ENCODE measurements at places on chromosomes 3 and 15.

DNA sequence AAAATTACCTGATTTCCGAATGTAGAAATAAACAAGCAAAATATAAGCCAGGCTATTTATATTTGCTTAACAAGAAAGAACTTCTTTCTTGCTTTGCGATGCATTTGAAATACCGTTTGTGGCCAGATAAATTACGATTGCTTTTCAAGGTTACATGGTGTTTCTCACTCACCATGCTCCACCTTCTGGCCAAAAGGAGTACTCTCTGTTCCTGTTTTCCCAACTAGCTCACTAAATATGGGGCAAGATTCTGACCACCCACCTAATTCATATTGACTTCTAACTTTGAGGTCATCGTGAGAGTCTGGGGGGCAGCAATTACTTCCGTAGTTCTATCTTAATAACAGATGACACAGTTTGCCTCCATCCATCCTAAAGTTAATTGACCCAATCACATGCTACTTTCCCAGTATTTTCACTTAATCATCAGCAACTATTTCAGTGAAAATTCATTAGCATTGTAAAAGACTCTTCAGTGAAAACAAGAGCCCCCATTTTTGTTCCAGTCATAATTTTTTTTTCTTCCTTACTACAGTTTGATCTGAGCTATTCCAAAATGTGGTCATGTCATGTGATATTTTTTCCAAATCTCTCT is 25.9 kb downstream of the ACP3 start:
- DNase-seq, result peak; percentile 23

GRCh38 chr3:123353850-123354233 is 95.0 kb downstream of the ADCY5 start:
- DNase-seq, result no peak

DNA sequence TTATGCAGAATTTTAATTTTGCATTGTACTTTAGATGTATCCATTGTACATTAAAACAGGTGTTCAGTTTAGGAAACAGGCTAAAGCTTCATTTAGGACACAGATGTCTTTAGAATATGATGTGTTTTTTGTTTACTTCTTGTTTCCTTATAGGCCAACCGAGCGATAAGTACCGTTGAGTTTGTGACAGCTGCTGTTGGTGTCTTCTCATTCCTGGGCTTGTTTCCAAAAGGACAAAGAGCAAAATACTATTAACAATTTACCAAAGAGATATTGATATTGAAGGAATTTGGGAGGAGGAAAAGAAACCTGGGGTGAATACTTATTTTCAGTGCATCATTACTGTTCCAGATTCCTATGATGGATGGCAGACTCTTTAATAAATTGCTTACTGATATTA is 29.4 kb downstream of the PLAAT1 start:
- no peak for DNase-seq

- no peak for DNase-seq
Measured at GRCh38 chr15:60529332-60529731, 50.4 kb upstream of the ICE2 start.

GRCh38 chr3:183317271-183317670 is 64.2 kb downstream of the B3GNT5 start:
- no peak for DNase-seq

DNA sequence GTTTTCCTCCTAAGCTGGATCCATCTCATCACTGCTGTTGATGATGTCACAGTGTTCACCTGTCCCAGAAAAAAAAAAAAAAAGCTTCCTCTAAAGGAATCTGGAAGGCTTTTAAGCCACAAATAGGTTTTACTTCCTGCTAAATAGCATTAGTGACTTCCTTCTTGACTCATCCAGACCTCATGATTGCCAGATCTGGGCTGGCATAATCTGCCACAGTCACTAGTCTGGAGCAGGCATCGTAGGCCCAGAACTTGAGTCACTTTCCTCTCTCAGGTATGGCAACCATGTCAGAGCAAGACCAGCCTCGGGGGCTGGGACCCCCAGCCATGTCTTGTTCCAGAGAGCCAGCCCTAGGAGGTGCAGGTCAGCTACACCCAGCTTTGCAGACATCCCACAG is 266.5 kb upstream of the CADM2 start:
- DNase-seq, result no peak

- DNase-seq, result no peak
Measured at GRCh38 chr3:198090795-198091332, 130.8 kb downstream of the LMLN start.

GRCh38 chr3:23952646-23953045 is 7.6 kb downstream of the NR1D2 start:
- DNase-seq, result no peak

DNA sequence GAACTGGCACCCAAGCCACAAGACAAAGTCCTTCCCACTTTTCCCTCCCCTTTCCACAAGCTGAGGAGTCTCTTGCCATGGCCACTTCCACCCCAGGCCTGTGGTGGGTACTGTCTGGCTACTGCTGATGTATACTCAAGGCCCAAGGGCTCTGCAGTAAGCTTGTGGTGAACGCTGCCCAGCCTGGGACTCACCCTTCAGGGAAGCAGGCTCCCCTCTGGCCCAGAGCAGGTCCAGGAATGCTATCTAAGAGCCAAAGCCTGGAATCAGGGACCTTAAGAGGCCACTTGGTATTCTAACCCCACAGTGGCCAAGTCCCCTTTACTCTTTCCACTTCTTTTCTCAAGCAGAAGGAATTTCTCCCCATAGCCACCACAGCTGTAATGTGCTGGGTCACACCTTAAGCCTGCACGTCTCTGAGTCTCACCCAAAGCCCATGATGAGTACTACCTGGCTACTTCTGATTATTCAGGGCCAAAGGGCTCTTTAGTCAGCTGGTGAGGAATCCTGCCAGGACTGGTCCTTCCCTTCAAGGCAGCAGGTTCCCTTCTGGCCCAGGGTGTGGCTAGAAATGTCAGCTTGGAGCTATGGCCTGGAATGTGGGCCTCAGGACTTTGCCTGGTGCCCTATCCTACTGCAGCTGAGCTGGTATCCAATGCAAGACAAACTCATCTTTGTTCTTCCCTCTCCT is 4.0 kb downstream of the PATL2 start:
- DNase-seq, result no peak

DNA sequence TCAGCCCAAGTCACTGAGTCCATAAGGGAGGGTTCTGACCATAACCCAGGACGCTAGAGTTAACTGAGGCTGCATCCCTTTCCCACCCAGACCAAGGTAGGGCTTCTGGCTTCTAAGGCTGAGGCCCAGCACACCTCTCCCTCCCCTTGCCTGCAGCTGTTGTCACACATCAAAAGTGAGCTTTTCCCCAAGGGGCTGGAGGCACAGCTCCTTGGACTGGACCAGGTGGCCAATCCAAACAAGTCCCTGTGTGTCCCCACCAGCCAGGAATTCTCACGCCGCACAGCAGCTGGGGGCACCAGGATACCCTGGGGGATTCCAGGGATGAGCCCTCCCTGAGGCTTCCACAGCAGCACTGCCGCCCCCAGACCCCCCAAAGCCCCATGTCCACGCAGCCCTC is 22.3 kb upstream of the ISLR2 start:
- DNase-seq, result no peak

DNA sequence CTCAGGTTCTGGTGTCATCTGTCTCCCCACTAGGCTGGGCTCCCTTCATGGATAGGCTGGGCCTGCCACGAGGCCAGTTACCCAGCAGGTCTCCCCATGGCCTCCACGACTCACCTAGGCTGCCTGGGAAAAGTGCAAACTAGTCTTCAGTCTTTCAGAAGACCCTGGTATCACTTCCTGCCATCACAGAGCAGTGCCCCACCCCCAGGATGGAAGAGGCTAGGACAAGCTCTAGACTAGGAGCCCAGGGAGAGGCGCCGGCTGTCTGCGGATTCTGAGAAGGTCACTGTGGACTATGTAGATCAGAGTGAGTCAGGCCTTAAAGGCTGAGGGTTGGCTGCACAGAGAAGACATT is 63.7 kb downstream of the CORO2B start:
- DNase-seq, result no peak
